ENCODE measurements at places on chromosomes 5 and 9.

DNA sequence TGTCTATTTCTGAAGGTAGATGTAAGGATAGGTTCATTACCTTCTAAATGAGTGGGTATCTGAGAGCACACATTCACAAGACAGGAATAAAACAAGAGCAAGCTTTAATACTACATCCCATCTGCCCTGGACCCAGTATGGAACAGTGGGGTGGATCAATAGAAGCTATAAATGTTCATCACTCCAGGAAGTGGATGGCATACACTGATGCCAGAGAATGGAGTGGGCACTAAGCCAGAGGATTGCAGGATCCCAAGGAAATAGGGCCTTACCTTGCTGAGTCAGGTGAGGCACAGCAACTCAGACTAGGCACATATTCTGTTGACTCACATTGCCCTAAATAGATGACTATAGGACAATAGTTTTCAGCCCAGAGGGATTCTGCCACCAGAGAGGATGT, 21.3 kb upstream of the COX7C start:
- no peak for DNase-seq

DNA sequence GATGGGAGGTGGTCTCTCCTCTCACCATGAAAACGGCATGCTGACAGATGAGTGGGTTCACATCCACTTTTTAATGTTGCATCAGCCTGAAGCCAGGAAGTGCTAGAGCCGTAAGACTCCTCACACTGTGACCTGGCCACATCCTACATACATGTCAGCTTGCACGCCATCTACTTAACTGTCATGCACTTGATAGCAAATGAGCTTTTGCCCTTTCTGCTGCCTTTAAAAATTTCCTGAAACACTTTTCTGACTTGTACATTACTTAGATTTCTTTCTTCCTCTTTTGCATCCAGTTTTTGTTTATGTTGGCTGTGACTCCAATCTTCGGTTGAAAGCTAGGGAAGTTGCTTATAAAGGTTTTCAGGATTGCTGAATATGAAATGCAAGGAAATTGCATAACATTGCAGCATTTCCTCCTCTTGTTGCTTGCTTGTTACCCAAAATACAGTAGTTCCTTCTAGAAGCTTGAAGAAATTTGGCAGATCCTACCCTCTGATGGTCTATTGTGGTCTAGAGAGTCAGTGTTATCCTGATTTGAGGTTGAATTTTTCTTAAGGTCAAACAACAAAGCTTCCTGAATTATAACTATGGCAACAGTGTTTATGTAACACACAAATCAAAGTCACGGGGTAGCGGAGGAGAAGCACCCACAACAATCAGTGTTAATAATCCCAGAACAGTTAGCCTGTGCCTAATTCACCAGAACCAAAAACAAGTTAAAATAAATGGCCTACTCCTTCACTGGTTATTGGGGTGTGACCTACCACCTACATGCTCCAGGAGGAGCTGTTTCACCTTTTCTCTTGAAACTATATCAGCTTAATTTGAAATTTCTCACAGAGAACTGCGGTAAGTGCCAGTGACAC, 232.5 kb downstream of the ARHGAP26 start:
- DNase-seq: no peak

GRCh38 chr5:72451741-72452505, 55.3 kb downstream of the ZNF366 start:
- no peak for DNase-seq

GRCh38 chr9:132590318-132591182, 8.1 kb downstream of the BARHL1 start:
- no peak for DNase-seq

DNA sequence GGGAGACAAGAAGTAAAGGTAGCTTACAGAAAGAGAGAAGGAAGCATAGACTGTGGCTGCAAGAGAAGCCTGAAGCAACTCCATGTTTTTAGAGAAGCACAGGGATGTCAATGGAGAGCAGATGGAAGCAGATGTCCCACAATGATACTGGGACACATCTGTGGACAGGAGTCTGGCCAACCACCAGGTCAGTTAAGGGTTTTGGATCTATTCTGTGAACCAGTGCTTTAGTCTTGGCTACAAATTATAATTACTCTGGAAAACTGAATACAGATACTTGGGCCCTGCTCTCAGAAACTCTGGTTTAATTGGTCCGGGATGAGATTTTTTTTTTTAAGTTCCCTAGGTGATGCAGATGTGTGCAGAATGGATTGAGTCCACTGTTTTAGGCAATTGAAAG, 592.8 kb downstream of the CSNK1G3 start:
- no peak for DNase-seq
